8988T (cell line): ENCODE measurements at places on chromosomes 3 and 15.

GRCh38 chr3:23501201-23501802, 298.2 kb downstream of the UBE2E2 start:
- no peak for DNase-seq

- DNase-seq: peak; percentile 94
These were observed 7.6 kb downstream of the ULK3 start for GRCh38 chr15:74835312-74835823.

GRCh38 chr15:51830276-51830806, 888 bp downstream of the TMOD3 start:
- no peak for DNase-seq

DNA sequence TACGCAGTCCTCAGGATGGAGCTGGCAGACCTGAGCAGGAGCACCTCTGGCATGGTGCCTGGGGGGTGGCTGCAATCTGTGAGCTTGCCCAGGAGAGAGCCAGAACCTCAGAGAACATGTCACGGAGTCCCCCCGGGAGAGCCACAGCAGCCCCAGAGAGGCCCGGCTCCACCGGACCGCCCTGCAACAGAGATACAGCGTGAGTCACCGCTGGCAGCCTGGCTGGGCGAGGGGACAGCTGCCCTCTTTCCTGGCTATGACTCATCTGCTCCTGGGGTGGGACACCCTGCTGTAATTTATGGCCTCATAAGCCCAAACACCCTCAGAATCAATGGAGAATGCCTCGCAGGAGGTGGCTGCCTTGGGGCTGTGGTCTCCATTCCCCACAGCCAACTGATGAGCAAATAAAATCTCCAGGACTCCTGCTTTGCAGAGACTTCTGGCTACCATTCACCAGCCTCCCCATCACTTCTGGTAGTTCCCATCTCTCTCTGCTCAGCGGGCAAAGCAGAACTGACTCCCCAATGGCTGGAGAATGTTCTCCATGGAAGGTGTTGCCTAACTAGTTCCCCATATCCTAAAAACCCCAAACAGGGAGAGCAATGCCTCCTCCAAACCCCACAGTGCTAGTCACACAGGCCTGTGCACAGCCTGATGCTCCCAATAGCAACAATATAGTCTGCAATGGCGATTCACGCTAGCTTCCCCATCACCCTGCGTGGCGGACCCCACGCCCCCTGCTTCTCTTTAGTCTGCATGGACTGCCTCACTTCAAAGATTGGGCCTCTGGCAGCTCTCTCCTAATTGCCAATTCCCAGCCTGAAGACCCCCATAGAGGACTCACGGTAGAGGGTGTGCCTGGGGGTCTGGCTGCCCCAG, 21.6 kb downstream of the ACSBG1 start:
- peak; percentile 89 for DNase-seq

DNA sequence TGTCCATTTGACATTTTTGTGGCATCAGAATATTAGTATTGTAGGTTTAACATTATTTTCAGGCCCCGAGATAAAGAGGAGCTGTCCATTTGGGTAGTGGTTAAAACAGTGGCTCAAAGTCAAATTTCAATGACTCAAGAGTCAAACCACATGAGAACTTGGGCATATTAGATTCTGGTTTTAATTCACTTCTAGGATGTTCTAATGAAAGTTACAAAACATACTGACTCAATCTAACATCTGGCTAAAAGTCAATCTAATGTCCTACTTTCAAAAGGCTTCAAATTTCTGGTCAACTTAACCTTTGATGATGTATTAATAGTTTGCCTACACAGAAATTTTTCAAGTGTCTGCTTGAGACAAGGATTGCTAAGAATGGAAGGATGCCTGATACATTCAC, 112.4 kb downstream of the ABI3BP start:
- DNase-seq: no peak

DNA sequence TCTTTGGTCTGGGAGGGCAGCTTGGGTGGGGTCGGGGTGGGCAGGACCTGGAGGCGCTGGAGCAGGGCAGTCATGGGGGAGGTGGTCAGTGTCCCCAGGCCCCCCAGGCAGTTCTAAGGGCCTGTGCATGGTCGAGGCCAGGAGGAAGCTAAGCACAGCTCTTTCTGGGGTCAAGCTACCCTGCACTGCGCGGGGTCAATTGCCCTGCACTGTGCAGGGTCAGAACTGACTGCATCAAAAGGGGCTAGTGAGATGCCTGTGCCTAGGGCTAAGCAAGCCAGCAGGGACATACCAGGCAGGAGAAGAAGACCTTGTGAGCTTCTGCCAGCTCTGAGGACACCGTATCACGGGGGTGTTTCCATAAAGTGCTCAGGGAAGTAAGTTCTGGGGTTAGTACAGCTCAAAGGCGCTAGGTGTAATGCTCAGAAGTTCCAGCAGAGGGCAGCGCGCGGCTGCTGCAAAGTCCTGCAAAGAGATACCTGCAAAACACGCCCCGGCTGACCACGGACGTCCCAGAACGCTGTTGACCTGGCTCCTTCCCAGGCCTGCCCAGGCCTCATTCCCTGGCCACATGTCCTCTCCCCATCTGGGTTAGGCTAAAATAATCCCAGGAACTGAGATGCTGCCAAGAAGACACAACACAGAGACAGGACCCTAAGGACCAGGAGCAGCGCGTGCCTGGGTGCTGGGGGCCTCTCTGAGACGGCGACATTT, 18.8 kb upstream of the IQSEC1 start:
- DNase-seq: peak; percentile 84

DNA sequence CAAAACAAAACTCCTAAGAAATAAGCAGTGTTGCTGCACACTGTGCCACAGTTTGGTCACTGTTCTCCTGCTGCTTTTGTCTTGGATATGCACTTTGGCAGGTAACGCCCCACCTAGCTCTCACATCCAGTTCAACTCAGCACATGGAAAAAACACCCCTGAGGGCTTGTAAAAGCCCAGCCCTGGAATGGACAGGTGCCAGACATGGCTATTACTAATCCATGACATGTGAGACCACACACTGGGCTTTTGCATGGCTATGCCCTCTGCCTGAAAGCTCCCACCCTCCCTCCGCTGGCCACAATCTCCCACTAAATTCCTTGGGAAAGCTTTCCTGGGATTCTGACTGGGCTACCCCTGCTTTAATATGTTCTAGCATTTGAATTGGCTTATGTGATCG, 24.7 kb upstream of the ZBED2 start:
- DNase-seq: no peak

DNA sequence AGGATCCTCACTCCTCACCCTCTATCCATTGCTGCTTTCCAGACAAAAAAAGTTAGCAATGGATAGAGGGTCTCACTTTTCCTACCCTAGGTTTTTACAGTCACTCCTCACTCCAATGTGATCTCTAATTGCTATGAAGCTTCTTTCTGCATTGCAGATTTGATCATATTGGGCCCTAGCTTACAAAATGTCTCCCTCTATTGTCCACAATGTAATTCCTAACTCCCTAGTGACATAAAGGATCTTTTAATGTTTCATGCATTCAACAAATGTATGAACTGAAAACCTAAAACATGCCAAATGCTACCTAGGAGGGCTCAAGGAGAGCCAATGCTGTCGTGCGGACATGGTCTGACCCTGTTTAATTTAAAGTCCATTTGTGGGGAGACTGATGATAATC, 234.8 kb downstream of the CADM2 start:
- no peak for DNase-seq

DNA sequence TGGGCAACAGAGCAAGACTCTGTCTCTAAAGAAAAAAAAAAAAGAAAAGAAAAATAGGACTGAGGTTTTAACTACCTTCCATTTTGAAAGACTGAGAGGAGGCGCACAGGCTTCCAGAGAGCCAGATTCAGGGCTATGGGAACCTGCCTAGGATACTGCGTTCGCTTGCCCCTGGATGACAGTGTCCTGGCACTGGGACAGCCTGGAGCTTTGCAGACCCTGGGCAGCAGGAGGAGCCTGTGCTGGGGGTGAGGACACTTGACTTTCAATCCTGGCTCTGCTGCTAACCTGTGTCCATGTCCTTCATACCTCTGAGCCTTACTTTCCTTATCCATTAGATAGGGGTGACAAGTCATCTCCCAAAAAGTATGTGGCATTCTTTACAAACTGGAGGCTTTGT, 31.2 kb downstream of the CD276 start:
- DNase-seq: no peak

DNA sequence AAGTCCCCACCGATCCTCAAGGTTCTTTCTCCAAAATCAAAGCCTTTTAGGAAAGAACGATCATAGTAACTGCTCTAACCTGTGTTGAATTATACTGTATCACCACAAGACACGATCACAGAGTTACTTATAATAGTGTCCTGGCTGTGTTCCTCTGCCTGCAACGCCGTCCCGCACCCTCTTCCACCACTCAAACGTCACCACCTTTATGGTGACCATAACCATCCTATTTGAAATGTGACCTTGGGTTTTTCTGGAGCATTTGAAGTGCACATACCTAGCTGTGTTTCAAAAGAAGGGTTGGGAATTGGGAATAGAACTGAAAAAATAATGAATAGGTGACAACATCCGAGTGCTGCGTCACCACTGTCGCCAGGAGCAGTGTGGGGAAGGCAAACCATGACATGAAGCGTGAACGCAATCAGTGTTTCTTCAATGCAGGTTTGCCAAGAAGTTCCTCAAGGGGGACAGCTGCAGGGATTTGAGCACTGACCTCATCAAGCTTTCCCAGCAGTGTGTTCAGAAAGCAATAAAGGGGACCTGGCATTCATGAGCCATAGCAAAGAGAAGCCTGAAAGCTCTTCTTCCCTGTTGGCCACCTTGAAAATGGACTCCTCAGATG, 769 bp upstream of the SELENOS start:
- no peak for DNase-seq
